Stimulated activated CD4-positive, alpha-beta T cell treated with anti-CD3 and anti-CD28 coated beads, Interleukin-1b, Interleukin-23, amount 100 ng/mL, for 48 hours (primary cell): ENCODE measurements at places on chromosomes 16 and 17.

GRCh38 chr17:80291691-80292487, 31.2 kb downstream of the RNF213 start:
- no peak for DNase-seq

DNA sequence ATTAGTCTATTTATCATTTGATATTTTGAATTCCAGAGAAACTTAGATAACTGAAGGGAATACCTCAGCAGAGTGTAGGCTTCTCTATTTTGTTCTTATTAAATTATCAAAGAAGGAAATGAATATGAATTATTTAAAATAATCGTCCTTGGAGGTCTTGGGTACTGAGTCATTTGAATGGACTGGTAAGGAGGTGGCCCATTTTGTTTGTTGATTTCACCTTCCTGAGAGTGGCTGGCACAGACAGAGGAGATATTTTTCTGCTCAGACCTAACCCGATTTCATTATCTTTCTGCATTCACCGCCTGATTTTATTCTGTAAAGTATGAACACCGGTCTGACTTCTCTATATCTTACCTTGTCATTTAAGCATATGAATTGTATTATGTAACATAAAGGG, 88.0 kb downstream of the USP22 start:
- no peak for DNase-seq

- DNase-seq = no peak
Measured at GRCh38 chr17:30116345-30116660, 313 bp upstream of the NSRP1 start.

DNA sequence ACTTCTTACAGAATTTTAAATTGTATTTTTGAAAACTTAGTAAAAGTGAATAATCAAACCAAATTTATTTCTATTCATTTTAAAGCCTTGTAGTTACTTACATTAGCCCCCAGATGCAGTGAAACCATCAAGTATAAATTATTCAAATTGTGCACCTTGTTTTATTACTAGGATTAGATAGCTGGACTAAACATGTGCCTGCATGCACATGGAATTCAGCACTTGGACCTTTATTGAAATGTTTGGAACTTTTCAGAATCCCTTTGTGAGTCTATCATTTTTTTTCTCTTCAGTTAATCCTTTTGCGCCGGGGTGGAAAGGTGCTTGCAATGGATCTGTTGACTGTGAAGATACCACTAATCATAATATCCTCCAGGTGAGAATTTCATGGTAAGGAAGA, 4.7 kb downstream of the ZPBP2 start:
- DNase-seq = no peak
